Activated CD4-positive, alpha-beta T cell treated with anti-CD3 and anti-CD28 coated beads, Interleukin-2, Interleukin-4, amounts not matched to agents 100 ng/mL and 50 ng/mL, durations not matched to agents 16 hours and 8 hours (primary cell): ENCODE measurements at places on chromosomes 7 and 10.

GRCh38 chr10:49550563-49550962 lies 11.6 kb upstream of the ERCC6 start:
- DNase-seq = no peak

GRCh38 chr10:75773231-75773780 lies 341.9 kb downstream of the LRMDA start:
- no peak for DNase-seq

DNA sequence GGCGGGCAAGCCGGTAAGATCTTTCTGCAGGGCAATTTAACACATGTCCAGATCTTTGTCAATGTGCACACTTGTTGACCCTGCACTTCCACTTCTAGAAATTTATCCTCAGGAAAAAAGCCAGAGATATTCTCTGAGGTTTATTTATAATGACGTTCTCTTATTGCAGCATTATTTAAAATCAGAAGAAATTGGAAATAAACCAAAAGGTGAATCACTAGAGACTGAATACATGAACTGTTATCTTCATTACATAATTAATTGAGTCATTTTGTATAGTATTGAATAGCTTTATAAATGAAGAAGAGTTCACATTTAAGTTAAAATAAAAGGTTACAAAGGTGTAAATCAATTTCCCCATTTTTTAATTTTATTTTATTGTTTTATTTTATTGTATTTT lies 16.3 kb upstream of the SAR1A start:
- no peak for DNase-seq

GRCh38 chr7:132840199-132840598 lies 241.7 kb downstream of the CHCHD3 start:
- no peak for DNase-seq

DNA sequence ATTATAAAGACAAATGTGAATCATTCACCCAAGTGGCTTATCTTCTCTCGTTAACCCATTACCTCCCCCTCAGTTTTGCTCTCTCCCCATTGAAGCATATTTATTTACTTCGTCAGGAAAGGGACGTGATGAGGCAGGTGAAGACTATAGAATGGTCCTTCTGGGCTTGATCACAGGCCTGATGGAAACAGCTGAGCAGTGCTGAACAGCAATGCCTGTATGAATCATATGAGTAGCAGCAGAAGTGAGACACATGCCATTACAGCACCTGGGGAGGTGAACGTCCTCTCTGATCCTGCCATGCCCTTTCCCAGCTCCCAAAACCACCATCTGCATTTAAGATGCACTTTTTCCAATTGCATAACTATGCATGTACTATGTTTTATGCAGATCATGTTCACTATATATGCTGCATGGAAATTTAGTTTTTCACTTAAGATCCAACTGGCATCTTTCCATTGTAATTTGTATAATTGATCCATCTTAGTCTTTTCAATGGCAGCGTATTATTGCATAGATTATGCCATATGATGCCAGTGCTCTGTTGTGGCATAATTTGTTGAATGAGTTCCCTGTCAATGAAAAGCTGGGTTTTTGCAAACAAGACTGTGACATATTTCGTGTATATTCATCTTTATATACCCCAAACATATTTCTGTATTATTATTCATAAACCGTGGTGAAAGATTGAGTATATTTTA lies 105.3 kb downstream of the CXCL12 start:
- no peak for DNase-seq

DNA sequence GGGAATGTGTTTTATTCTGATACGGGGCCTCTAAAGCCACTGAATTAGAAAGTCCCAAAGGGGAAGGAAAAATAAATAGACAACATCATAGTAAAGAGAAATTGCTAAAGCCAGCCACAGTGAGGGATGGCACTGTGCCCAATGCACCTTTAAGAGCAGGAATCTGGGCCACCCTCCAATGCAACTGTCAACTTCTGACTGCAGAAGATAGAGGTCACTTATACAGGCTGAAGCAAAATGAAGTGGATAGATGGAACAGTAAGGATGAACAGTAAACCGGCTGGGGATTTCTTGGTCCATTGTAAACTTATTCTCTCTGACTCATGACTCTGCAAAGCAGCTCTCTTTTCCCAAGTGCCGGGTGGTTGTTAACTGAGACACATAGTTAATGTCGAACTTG lies 54.0 kb upstream of the KCNIP2 start:
- DNase-seq = no peak

DNA sequence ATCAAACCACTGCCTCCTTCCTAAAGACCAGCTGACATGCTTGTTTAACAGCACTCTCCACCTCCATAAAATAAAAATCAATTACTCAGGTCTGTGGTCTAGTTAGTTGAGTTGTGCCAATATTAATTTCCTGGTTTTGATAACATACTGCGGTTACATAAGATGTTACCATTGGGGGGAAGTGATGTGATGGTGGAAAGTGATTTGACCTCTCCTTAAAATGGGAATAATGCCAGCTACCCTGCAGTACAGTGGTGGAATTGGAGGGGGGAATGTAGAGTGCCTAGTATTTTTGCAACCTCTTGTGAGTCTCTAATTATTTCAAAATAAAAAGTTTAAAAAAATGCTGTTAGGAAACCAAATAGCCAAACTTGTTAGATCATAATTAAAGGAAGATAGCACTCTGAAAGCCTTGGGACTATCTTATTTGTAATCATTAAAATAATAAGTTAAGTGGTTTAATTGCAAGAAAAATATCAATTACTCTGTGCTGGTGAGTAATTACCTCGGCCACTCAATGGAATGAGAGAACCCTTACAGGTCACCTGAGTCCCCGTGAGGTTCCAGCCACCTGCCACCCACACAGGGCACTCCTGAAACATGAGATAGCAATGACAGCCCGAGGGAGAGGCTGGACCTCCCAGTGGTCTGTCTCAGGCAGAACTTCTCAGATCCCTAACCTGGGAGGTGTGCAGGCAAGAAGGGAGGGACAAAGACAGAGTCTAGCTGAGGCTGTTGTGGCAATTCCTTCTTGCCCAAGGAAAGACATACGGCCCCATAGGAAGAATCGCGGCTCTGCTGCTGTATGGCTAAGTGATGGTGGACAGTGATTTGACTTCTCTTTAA lies 94.1 kb downstream of the SH3PXD2A start:
- no peak for DNase-seq

- no peak for DNase-seq
Measured at GRCh38 chr10:52455098-52455497, 141.0 kb downstream of the DKK1 start.

- DNase-seq = no peak
Measured at GRCh38 chr10:30984563-30985328, 46.9 kb downstream of the ZNF438 start.

DNA sequence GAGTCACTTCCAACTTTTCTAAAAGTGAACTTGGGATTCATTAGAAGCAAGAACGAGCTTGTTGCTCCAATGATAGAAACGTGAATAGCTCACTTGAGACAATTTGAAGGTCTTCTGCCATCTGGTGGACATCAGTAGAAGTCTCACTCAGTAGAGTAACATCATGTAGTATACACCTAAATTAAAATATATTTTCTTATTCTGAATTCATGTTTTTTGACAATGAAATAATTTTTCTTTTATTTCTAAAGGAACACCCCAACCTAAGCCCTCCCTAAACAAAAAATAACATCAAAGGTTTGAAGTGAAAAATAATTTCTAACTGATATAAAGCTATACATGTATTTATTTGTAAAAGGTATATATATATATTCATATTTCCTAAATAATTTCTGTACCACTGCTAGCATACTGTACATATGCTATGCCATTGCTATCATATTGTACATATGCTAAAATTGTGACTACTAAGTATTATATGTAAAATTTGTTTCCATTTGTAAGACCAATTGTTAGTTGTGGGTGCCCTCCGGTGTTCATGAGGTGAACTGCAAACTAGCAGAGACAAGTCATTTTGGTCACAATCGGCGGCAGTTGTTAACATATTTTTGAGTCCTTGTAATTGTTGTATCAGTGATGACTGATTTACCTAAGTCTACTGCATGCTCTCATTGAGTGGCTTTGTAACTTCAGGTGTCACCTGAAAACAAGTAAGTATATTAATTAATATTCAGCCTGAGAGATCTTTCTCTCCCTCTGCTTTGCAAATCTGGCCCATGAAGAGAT lies 121.9 kb downstream of the PTPRZ1 start:
- peak; percentile 54 for DNase-seq

- DNase-seq = no peak
Measured at GRCh38 chr7:102152672-102153598, 133.7 kb upstream of the SH2B2 start.

GRCh38 chr7:18087026-18087686 lies 59.5 kb upstream of the PRPS1L1 start:
- DNase-seq = no peak

DNA sequence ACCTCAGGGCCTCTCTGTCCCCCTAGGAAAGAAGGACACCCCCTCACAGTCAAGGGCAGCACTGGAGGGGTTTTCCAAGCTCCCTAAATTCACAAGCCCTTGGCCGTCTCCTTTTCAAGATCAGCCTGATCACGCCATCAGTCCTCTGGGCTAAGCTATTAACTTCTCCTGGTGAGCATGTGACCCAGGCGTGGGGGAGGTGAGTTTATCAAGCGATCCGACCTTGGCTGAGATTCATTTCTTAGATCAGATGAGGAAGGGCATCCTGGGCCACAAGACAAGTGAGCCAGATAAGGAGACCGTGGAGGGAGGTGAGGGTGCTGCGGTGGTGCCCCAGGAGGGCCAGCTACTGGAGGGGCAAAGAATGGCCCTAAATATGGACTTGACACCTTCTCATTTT lies 19.2 kb upstream of the EN2 start:
- no peak for DNase-seq

GRCh38 chr7:157253850-157254249 lies 83.0 kb upstream of the DNAJB6 start:
- no peak for DNase-seq

DNA sequence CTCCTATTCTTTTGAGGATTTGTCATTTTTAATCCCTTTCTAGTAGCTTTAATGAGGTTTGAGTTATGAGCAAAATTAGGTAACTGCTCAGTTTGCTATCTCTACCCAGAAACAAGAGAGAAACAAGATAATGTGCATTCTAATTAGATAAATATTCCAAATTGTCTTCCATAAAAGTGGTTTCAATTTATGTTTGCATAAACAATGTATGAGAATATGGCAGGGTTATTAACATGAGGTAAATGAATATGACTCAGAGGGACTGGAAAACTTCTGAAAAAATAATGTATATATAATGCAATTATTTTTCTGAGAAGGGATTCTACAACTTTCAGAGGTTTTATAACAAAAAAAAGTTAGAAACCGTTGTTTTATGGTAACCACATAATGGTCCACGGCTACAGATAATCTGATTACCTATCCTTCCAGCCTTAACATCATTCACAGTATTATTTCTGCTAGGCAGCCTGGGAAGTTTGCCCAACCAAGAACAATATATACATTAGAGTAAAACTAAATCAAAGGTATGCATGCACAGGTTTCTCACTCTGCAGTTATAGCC lies 101.2 kb downstream of the CRPPA start:
- DNase-seq = no peak

DNA sequence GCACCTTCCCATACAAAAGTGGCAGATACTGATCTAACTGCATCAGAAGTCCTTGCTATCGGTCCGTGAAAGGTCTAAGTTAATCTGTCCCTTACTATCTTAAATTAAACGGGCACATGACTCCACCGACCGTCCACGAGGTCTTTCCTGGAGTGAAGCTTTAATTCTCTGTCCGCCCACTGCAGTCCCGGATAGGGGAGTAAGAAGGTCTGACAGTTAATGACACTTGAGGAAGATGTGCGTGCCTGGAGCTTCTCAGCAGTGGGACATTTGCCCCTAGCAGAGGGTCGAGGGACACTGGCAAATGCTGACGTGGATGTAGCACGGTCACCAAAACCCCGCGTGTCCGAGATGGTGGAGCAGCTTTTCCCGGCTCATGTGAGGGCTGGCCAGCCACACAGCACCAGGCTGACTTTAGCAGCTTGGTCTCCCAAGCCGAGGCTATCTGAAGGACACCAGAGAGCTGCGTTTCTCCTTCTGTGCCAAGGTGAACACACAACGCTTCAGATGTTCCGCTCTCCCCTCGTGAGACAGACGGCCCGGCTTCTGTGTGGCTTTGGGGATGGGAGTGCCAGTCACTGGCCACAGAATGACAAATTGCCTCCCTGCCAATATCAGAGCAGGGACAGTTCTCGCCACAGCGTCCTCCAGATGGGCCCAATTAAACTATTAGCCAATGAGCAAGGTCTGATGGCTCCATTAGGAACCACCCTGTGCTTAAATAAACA lies 86.6 kb downstream of the ADARB2 start:
- no peak for DNase-seq

- DNase-seq = peak; percentile 46
Measured at GRCh38 chr10:123573236-123574108, 92.7 kb upstream of the GPR26 start.

DNA sequence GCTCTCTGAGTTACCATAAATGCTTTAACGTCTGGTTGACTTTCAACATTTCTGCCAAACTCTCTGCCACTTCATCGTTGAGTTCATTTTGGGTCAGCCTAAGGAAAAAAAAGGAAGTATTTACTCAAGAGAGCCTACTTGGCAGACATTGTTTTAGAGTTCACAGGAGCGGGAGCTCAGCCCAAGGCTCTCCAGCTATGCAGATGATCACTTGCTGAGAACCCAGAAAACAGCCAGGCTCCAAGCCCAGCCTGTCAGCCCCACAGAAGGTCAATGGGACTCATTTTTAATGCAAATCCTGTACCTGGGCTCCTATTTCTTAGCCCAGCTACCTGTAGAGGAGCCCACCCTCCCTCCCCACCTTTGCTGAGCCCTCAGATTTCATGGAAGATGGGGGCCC lies 45.5 kb downstream of the NOD1 start:
- DNase-seq = no peak

DNA sequence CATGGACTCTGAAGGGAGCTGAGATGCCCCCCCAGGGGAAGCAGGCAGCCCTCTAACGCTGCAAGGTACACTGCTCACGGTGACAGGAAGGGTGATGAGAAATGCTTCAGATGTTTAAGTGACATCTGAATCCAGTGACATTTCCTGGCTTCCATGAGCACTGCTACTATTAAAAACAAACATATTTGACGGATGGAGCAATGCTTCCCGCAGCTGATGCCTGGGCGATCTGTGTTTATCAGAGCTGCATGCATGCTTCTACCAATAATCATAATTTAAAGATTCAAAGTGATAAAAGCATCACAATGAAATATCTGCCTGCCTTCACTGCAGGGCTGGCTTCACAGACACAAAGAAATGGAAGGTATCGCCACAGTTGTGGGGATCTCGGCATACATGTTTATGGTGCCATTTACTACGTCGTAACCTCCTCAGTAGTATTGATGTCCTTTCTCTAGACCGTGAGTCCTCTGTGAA lies 66.1 kb upstream of the AOAH start:
- no peak for DNase-seq

GRCh38 chr10:1499359-1499957 lies 237.9 kb downstream of the ADARB2 start:
- no peak for DNase-seq

GRCh38 chr10:108817584-108817983 lies 1105.7 kb downstream of the XPNPEP1 start:
- no peak for DNase-seq

- DNase-seq = no peak
Measured at GRCh38 chr10:96998329-96998888, 166.3 kb downstream of the LCOR start.

GRCh38 chr10:75034131-75034512 lies 77.3 kb upstream of the SAMD8 start:
- peak; percentile 38 for DNase-seq

GRCh38 chr7:48244864-48245271 lies 73.6 kb downstream of the ABCA13 start:
- DNase-seq = no peak
